ENCODE measurements at places on chromosomes 1 and 21.
A peak's percentile ranks its signal among the peaks of the same experiment; 100 is the strongest.

DNA sequence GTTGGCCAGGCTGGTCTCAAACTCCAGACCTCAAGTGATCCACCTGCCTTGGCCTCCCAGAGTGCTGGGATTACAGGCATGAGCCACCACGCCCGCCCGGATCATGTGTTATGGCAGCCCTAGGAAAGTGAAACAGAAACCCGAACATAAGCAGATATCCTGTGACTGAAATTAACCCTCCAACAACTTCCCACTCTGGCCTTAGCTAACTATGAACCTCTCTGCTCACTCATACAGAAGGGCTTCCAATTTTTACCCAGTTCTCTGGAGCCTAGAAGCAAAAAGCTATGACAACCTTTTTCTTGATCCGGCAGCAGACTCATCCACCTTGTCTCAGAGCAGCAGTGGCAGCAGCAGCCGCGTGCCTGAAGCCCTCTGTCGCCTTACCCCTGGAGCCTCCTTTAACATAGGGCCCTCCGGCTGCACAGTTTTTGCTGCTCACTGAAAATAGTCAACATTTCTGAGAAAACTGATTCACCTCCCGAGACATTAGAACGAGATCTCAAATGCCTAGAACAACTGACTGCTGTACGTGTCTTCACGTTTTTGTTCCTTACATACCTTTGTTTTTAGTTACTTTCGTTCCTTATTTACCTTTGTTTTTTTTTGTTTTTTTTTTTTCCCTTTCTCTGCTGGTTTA is 9.3 kb downstream of the CBR1 start:
- no peak for DNase-seq

DNA sequence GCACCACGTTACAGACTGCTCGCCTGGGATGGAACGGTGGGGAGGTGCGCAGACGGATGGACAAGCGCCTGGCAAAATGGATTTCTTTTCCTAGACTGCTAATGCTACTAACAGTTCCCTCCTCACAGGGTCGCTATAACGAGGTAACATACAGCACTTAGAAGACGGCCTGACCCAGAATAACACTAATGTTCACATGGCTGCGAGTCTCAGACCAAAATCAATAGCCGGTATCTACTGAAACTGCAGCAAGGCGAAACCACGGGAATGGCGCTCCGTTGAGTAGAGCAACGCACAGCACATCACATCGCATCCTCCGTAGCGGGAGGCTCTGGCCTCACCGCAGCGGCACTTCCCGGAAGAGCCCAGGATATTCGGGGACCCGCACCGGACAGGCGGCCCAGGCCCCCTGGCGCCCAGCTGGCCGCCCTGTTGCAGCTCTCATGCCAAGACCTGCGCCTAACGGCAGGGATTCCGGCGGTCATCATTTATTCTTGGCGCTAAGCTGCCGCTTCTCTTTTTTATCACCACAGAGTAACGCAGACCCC is 46.6 kb downstream of the VPS26C start:
- DNase-seq, result peak; percentile 67

DNA sequence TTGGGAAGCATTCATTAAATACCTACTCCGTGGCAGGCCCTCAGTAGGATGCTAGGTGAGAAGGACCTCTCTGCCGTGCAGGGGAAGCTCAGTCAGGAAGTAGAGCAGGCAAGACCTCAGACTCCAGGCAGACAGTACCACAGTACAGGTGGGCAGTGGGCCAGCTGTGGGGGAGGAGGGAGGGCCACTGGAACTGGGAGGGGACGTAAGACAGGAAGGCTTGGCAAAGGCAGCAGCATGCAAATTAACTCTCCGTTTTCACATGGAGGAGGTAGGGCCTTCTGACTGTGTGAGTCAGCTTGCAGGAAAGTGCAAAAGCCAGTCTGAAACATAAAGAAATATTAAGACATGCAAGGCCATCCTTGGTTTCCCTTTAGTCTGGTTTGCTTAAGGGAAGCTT is 157.7 kb downstream of the TRIM33 start:
- DNase-seq, result peak; percentile 94

DNA sequence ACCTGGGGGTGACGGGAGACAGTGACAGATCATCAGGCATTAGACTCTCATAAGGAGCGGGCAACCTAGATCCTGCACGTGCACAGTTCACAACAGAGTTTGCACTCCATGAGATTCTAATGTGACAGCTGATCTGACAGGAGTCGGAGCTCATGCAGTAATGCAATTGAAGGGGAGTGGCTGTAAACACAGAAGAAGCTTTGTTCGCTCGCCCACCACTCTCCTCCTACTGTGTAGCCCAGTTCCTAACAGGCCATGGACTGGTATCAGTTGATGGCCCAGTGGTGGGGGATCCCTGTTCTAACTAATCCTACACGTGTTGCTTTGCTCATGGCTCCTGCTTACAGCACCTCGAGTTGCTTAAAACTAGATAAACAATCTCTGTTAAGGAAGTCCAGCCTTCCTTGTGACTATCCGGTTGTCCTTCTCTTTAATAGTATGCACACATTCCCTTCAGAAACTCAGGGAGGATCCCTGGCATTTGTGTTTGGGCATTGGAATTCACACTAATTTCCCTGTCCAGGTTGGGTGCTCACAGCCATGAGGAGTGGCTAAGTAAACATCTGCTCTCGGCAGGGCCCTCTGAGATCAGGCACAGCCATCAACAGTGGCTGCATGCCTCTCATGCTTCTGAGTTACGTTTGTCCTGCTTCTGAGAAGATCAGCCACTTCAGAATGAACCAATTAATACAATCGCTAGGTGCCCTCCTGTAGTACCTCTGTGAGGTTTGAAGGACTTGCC is 21.1 kb upstream of the F3 start:
- DNase-seq, result no peak

DNA sequence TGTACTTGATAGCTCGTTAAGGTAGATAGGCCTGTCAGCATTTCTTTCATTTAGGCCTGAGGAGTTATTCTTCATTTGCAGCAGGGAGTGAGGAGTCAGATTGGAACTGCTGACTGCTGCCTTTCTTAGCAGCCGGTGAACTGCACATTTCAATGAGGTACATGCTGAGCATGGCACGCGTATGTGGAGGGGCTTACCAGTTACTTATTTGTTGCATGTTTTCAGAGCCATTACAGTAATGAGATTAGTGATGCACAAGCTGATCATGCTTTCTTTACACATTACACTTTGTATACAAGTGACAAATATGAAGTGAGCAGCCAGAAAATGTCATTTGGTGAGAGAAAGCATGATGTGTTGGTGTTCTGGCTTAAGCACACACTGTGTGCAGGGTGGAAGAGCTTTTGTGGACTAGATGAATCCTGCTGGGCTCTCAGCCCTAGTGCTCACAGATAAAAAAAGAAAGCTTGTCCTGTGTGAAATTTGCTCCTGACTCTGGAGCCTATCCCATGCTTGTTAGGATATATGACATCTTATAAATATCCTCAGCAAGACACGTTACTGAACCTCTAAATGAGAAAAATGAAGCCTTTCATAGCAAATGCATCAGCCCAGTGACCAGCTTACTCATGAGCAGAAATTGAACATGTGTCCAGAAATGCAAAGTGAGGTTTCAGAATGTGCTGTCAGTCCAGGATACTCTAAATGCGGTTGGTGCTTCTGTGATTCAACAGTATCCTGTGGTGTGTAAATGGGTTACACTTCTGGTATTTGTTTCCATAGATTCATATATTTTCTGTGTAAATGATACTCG is 574.7 kb upstream of the ADGRL2 start:
- no peak for DNase-seq

DNA sequence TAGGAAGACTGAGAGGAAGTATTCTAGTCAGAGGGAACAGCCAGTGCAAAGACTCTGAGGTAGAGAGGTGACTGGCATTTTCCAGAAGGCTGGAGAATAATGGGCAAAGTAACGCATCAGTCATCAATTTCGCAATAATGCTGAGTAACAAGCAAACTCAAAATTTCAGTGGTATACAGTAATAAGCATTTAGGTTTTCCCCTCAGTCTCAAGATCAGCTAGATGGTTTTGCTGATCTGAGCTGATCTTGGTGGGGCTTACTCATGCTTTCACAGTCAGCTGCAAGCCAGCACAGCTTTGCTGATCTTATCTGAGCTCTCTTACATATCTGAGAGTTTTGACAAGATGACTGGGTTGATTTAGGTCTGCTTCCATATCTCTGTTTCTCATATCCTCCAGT is 108.7 kb downstream of the TSEN15 start:
- DNase-seq, result no peak

DNA sequence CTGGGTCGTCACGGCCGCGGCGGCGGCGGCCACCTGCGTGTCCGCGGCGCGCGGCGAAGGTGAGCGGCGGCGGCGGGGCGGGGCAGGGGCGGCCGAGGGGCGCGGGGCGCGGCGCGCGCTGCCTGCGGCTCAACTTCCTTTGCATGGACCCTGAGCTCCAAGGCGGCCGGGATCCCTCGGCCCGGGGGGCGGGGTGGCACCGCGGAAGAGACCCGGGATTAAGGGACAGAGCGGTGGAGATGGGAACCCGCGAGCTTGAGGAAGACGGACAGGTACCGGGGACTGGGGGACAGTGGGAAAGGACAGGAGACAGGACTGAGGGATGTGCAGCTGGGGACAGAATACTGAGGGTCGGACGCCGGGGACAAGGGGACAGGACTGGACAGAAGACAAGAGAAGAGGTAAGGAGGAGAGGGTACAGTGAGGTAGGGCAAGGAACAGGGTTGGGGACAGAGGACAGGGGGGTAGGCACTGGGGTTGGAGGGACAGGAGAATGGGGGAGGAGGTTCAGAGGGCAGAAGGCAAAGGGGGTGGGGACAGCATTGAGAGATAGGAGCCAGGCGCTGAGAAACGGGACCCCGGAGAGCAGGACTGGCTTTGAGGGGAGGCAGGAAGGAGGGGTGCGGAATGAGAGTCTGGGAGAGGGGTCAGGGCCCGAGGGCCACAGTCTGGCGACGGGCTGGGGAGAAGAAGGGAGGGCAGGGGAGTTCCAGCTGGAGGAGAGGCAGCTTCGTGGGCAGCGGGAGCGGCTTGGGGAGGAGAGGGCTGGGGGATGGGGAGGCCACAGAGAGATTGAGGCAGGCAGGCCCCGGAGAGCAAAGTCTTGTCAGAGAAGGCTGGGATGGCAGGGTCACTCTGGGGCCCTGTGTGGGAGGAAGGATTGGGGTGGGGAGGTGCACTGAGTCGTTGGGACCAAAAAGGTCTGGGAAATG is 648 bp downstream of the EPHA8 start:
- DNase-seq, result no peak

DNA sequence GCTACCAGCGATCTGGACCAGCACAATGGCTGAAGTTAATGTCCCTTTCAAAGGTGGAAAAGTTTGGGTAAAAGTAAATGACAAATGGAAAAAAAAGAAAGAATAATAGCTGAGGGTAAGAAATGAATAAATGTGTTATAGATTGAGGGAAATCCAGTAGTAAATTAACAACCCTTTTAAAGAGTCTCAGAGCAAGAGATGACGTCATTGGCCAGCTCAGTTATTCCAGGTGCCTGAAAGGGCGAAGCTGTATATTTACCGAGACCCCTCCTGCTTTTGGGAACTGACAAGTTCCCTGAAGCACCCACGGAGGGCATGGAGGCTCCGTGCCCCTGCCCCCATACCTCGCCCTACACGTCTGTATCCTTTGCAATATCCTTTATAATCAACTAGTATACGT is 40.5 kb upstream of the KCNJ6 start:
- no peak for DNase-seq

GRCh38 chr21:32991361-32991760 is 34.4 kb upstream of the OLIG2 start:
- DNase-seq, result no peak

DNA sequence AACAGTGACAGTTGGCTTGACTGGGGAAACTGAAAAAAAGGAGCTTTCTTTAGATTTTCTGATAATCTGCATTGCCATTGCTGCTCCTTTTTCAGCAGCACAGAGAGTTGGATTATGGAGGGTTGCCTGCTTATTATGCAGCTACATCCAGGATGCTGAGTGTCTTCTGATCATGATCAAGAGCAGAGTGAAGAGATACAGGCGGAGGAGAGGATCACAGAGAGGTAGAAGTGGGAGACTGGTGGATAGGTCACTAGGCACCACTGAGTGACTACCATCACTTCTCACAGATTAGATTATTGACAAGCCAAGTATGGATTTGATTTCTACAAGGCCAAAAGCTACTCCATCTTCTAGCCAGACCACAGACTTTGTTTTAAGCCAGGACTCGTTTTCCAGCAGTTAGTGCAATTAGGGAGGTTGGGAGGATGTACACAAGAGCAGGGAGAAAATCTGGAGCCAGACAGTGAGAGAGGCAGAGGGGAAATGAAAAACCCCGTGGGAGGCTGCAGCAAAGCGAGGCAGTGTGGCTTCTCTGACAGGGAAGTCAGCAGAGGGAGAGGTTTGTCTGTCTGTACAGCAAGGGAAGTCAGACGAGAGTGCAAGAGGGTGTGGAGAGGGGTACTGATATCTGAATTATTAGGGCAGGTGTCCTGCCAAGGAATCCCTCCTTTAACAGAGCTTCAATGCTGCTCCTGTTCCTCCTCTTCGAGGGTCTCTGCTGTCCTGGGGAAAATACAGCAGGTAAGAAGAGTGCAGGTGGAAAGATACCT is at the start of gene CD1E:
TSS of gene CD1E (plus strand) at position 592 of the 773 bp plus-strand sequence. CDS start at position 687, 95 bp downstream.
- no peak for DNase-seq

GRCh38 chr21:34967509-34968289 is 81.4 kb downstream of the RUNX1 start:
- peak; percentile 28 for DNase-seq

GRCh38 chr1:24964811-24965570 is 34.9 kb upstream of the RUNX3 start:
- DNase-seq, result peak; percentile 92

DNA sequence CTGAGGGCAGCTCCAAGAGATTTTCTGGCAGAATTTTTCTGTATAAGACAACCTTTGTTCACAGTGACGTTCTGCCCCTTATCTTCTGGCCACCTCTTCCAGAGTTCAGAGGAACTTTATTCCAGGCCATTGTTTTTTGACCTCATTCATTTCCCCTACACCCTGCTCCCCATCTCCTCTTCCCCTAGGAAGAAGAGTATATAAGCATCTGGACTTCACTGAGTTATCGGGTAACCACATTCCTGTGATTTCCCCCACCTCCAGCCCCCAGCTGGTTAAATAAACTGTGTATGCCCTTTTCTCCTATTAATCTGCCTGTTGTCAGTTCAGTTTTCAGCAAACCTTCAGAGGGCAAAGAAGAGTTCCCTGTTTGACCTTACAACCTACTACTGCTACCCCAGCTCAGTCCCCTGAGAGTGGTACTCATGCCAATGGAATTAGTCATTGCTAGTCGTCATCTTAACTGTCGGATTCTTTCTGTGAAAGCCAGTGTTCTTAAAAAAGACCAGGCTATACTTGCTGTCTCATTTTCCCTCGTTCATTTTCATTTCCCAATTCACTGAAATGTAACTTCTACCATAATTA is 14.3 kb upstream of the ALG14 start:
- peak; percentile 89 for DNase-seq

DNA sequence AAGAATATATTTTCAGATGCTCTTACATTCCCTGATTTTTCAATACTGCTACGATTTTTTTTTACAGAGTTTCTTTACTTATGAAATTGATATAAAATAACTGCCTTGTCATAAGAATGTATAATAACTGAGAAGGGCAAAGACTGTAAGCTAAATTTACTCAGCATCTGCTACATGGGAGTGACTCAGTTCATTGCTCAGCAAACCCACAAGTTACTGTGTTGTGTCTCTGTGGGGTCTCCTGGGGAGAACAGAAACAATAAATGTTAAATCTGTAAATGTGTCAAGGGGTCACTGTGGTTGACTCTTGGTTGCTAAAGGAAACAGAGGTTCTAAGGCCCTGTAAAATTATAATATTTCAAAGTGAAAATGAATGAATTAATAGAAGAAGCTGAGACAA is 210.3 kb upstream of the CACYBP start:
- DNase-seq, result peak; percentile 82

- peak; percentile 3 for DNase-seq
Observed at GRCh38 chr21:25508364-25508763, 98.9 kb downstream of the MRPL39 start.

GRCh38 chr1:44089371-44090048 is 29.1 kb upstream of the KLF17 start:
- peak; percentile 25 for DNase-seq
